ENCODE measurements at places on chromosomes 2 and 18. TPM values are rescaled to one million over a fixed set of nuclear protein-coding genes. Genes with fewer than 3 reads are reported as not detected.

DNA sequence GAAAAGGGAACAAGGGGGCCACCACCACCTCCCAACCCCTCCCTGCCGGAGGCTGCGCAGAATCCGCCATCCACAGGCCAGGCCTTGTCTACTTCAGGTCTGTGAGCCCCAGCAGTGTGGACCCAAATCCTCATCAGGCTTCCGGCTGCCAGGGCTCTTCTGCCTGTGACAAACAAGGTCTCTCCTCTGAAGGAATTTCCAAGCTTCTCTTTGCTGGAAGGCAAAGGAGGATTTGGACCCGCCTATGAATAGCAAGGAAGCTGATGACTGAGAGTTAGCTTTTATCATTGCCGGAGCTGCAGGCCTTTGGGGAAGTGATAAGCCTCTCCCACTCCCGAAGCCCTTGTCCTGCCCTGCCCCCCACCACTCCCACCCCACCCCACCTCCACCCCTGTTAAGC lies 93.7 kb upstream of the SH3BP4 start:
- DNase-seq = no peak

DNA sequence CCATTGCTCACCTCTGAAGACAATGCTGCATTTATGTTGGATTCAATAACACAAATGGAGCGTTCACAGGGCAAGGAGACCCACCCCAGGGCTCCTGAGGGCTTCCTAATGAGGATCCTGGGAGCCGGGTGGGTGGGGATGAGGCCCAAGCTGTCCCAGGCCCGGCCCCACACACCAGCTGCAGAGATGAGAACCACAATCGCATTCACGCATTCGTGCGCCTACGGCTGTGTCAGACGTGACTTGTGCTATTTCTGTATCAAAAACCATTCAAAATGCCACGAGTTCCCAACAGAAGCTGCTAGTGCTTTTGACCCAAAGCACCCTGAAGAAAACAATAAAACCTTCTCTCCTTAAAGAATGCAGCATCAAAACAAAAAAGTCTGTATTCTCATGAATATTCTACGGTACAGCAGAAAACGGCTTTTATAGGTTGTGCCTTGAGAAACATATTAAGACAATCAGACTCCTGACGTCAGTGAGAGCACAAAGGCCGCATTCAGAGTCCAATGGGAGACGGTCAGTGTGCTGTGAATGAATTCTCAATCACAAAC lies 205.4 kb downstream of the HDAC4 start:
- no peak for DNase-seq

GRCh38 chr2:201362396-201362795 lies 5.3 kb upstream of the FLACC1 start:
- DNase-seq = no peak

- no peak for DNase-seq
These were observed 6.1 kb downstream of the INO80D start for GRCh38 chr2:206079699-206080465.

GRCh38 chr18:47585136-47585535 lies 333.7 kb upstream of the SKOR2 start:
- no peak for DNase-seq

EGR4 gene
- not detected for total RNA-seq

Data from fibroblast of villous mesenchyme (primary cell).